ENCODE measurements at places on chromosomes 2 and 18.

- no peak for DNase-seq
Measured at GRCh38 chr18:75548353-75548905, 120.9 kb upstream of the SMIM21 start.

DNA sequence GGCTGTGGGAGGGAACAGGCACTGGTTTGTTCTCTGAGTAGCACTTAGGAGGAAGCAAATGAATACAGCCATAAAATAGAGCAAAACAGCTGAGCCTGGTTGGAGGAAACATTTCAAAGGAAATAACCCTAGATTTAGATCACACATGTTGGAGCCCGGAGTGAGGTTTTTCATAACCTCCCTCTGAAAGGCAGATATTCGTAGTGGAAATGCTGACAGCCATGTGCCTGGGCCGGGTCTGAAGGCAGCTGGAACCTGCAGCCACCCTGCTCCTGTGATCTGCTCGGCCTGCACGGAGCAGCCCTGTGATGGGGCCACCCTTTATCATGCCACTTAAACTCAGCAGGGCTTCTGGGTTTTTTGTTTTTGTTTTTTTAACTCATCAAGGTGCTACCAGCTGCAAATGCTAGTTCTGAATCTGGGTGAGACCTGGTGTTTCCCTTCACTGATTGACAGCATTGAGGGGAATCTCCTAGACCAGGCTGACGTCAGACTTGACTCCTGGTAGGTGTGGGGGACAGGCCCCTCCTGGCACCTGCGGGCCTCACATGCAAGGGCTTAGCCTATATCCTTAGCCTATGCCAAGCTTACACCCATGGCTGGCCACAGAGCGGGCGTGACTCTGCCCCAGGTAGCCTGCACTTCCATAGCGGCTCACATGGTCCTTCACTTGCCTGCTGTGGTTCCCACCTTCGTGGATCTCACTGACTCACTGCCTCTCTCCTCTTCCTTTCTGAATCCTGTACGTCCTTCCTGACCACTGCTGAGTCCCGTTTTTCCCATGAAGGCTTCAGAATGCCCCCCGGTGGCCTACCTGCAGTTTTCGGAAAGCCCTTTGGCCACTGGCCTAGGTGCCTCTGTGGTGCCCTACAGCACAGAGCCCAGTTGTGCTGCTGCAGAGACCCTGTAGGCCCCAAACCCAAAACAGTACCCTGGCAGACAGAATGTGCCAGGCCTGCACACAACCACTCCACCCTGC, 217.3 kb downstream of the SEPTIN10 start:
- no peak for DNase-seq

GRCh38 chr2:39068299-39069135, 52.3 kb downstream of the SOS1 start:
- DNase-seq, result no peak

DNA sequence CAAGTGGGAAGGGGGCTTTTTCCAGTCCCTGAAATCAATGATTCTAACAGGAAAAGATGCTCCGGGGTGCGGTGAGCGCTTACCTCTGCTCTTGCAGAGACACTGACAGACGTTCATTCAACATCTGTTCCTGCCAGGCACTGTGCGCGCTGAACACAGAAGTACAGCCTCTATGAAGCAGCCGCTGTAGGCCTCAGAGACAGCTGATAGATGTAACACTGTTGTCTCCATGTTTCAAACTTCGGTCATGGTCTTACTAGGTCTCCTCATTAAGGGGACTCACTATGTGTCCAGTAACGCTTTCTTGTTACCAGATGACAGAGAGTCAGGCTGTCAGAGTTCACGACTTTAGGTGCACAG, 649 bp upstream of the CLIP4 start:
- no peak for DNase-seq

Measured in fibroblast of skin of right quadriceps (primary cell).